ENCODE measurements at places on chromosomes 2 and 18. TPM values are rescaled to one million over a fixed set of nuclear protein-coding genes. Genes with fewer than 3 reads are reported as not detected.

- no peak for DNase-seq
These were observed 165.4 kb upstream of the ALPP start for GRCh38 chr2:232213176-232213575.

Gene SLC19A3
- 2.3 TPM for total RNA-seq

Gene BOLL
- not detected for total RNA-seq

GRCh38 chr2:15200581-15200980 is 360.6 kb downstream of the NBAS start:
- no peak for DNase-seq

Gene NEURL3
- total RNA-seq, result 0.74 TPM

GRCh38 chr2:31534636-31535035 is 46.1 kb downstream of the SRD5A2 start:
- DNase-seq, result no peak

Gene NCKAP5
- total RNA-seq, result not detected

- DNase-seq, result no peak
These were observed 87.1 kb upstream of the LYPD1 start for GRCh38 chr2:132757002-132757589.

DNA sequence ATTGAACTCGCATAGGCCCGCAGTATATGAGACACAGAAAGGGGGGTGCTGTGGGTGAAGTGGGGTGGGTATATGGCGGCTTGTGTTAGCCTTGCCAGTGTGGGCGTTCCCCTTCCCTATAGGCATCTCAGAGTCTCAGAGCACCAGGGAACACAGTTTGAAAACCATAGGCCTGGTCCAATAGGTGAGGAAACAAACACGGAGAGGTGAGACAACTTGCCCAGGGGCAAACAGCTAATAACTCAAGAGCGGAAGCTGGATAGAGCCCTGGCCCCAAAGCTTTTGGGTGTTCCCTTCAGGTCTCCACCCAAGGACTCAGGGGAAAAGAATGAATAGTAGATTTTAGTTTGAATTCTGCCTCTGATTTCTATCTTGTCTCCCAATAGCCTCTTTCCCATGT is 7.9 kb downstream of the LIPG start:
- DNase-seq, result no peak

DNA sequence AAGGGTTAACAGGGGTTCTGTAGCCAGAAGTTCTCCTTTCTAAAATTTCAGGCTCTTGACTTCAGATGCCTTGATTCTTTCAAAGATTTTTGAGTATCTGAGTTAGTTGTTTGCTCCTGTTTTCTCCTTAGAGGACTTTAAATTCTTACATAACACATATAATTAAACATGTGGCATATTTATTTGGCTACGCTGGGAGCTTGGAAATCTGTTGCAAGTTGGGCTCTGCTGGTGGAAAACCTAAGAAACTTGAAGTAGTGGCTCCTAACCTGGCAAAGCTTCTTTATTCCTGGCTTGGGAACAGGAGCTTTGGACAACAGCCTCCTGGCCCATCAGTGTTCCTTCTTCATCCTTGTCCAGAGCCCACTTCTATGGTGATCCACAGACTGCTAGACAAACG is 72.6 kb downstream of the VIT start:
- DNase-seq, result no peak

Gene FAM237A
- not detected for total RNA-seq

Gene AMER3
- total RNA-seq, result not detected

- DNase-seq, result peak; percentile 56
These were observed 72.1 kb downstream of the NPAS2 start for GRCh38 chr2:100891906-100892642.

- DNase-seq, result no peak
These were observed 279.3 kb downstream of the NYAP2 start for GRCh38 chr2:225678792-225679191.

Gene CIB4
- not detected for total RNA-seq

Gene TMEM247
- not detected for total RNA-seq

DNA sequence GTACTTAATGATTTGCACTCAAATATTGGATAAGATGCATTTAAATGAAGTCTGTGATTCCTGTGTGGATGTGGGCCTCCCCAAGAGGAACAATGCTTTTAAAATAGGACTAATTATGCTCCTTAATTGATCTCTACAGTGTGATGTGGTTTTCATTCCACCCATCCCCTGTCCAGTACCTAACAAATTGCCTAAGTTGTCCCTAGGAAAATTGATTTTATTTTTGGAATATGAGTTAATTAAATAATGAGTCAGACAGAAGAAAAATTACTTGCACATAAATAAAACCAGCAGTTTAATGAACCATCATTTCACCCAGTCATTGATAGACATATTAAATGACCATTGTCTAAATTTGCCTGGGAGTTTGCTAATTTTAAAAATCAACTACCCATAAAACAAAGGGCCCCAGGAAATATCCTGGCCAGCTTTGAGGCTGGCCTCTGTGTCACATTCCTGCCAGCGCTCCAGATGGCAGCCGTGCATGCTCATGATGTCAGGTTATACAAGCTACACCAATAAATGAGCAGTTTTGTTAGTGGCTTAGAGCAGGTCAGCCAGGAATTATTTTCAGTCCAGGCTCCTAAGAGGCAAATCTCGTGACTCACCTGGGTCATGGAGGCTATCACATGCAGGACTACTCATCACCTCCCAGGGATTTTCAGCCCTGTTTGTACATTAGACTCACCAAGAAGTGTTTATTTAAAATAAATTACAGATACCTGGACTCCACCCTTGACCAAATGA is 31.9 kb downstream of the ABHD3 start:
- DNase-seq, result peak; percentile 14

Gene PPP3R1
- total RNA-seq, result 25.7 TPM
